ENCODE measurements at places on chromosomes 1 and 21.

- DNase-seq: no peak
These were observed 19.2 kb downstream of the CLDN19 start for GRCh38 chr1:42720868-42721267.

- DNase-seq: no peak
These were observed 1.2 kb downstream of the NEGR1 start for GRCh38 chr1:72281144-72281543.

GRCh38 chr1:226987623-226988333 is 47.7 kb downstream of the COQ8A start:
- DNase-seq: no peak

- DNase-seq: no peak
These were observed 278.2 kb downstream of the USP25 start for GRCh38 chr21:16007943-16008342.

- no peak for DNase-seq
These were observed at the start of gene TMEM52 for GRCh38 chr1:1918901-1919303. TSS of gene TMEM52 (minus strand) at chr1:1919279. CDS start at chr1:1919265, 14 bp downstream.

- DNase-seq: no peak
These were observed 109.5 kb upstream of the GRIK3 start for GRCh38 chr1:37143800-37144199.

DNA sequence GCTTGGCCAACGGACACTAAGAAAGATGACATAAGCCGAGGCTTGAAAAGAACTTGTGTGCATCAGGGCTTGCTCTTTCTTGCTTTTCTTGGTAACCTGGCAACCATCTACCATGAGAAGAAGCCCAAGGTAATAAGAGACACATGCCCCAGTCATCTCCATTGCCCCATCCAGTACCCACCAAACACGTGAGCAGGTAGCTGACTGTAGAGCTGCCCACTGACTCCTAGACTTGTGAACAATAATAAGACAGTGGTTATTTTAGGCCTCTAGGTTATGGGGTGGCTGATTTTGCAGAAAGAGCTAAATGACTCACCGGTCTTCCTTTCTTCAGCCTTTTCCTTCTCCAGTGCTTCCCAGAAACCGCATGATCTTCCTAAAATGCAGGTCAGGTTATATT is 105.0 kb upstream of the JUN start:
- DNase-seq: no peak

DNA sequence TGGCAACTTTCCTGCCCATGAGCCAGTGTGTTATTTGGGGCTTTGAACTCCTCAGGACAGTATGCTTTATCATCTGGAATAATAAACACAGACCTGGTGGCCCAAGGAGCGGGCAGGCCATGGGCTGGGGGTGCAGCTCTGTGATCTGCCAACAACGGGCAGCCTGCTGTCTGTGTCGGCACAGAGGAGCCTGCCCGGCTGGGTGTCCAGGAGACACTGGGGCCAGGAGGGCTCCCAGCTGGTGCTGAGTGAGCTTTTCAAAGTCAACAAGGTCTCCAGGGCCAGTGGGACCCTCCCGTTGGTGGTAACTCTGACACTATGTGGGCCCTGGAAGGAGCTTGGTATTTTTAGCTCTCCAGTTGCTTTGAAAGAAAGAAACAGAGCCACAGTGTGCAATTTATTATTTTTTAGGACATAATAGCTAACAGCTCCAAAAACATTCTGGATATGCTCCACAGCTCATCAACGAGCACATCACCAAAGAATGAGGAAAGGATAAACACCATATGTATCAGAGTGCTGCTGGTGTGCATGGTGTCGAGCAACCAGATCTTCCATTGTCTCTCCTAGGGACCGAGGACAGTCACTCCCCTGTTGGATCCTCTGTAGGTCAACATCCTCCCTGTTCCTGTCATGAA is 488.7 kb upstream of the USP24 start:
- DNase-seq: no peak

Data from right forelimb (tissue), 1 donor.